Fibroblast of villous mesenchyme (primary cell): ENCODE measurements at places on chromosomes 4 and X. TPM values are rescaled to one million over a fixed set of nuclear protein-coding genes. Genes with fewer than 3 reads are reported as not detected.
A peak's percentile ranks its signal among the peaks of the same experiment; 100 is the strongest.

The TLR2 gene
- total RNA-seq = under 0.01 and 0.32 TPM in 2 replicates

The DGKK gene
- not detected in 2 replicates for total RNA-seq

The FGG gene
- not detected in 2 replicates for total RNA-seq

The UGT2B11 gene
- not detected in 2 replicates for total RNA-seq

The CENPVL1 gene
- total RNA-seq = not detected in 2 replicates

The ACSL1 gene
- 26.1 and 32.4 TPM in 2 replicates for total RNA-seq

The CENPE gene
- 15.5 and 19.9 TPM in 2 replicates for total RNA-seq

The SHROOM2 gene
- total RNA-seq = 4.3 and 5.8 TPM in 2 replicates

The MYOZ2 gene
- 0.32 and 0.43 TPM in 2 replicates for total RNA-seq

DNA sequence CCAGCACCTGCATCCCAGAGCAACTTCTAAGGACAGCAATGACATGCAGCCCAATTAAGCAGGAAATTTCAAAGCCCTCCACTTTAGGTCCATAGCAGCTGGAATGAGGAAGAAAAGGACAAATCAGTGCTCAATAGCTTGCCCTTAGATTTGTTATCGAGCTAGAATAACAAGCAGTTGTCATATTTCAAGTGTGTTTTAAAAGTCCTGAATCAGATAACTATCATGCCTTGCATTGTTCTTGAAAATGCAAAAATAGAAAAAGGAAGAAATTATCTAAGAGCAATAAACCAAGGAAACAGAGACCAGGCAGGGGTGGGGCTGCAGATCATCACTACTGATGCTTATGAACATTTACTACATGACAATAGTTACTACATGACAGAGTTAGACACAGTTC is 43.9 kb upstream of the KLF3 start:
- DNase-seq = no peak

- no peak for DNase-seq
Observed at GRCh38 chr4:157576671-157577217, 356.2 kb downstream of the GRIA2 start.

- no peak for DNase-seq
Observed at GRCh38 chr4:79609817-79610216, 201.8 kb upstream of the GK2 start.

- no peak for DNase-seq
Observed at GRCh38 chrX:39795605-39796004, 302.2 kb downstream of the BCOR start.

DNA sequence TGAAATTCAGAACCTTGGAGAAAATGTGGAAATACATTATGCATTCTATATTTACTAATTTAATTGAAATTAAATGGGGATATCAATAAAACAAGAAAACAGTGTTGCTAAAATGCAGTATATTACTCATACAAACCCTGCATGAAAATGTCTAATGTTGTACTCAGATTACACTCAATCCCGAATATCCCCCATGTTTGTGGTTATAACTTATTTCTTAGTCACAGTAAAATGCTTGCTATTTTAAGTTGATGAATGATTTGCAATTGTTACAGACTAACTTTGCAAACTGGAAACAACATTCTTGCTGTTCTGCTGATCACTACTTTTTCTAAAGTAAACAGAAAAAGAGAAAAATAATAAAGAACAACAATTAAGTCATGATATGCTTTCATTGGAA is 33.1 kb upstream of the ANXA10 start:
- DNase-seq = no peak

- DNase-seq = peak; percentile 45
Observed at GRCh38 chrX:18873189-18873791, 110.6 kb downstream of the PHKA2 start.

GRCh38 chrX:30831082-30831481 is 58.0 kb downstream of the TAB3 start:
- no peak for DNase-seq

- no peak for DNase-seq
Observed at GRCh38 chrX:97539970-97540519, 656.3 kb downstream of the RPA4 start.

- no peak for DNase-seq
Observed at GRCh38 chrX:22177950-22178515, 94.7 kb upstream of the CBLL2 start.

- no peak for DNase-seq
Observed at GRCh38 chr4:138178566-138178965, 63.6 kb downstream of the SLC7A11 start.
